ENCODE measurements at places on chromosomes 1 and 21. TPM values are rescaled to one million over a fixed set of nuclear protein-coding genes. Genes with fewer than 3 reads are reported as not detected.

GRCh38 chr1:110228381-110228780 is 18.3 kb downstream of the KCNC4 start:
- DNase-seq = no peak

GRCh38 chr1:6249739-6250689 is 6.0 kb downstream of the HES3 start:
- DNase-seq = no peak

GRCh38 chr1:242754926-242755325 is 230.4 kb upstream of the PLD5 start:
- DNase-seq = no peak

DNA sequence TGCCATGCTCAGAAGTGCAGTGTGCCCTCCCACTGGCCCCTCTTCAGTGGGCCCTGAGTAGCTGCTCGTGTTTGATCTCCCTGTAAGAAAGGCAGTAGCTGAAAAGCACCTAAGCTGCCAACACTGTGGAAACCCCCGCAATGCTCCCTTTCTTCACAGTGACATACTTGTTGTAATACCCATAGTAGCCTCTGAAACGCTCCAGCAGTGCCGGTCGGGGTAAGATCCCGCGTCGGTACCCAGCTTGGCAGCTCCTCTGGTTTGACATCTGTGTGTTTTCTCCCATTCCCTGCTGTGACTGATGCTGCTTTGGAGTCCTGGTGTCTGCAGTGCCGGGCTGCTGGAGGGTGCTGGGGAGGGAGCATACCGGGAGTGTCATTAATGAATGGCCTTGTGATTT is 3.6 kb downstream of the CHAF1B start:
- no peak for DNase-seq

DNA sequence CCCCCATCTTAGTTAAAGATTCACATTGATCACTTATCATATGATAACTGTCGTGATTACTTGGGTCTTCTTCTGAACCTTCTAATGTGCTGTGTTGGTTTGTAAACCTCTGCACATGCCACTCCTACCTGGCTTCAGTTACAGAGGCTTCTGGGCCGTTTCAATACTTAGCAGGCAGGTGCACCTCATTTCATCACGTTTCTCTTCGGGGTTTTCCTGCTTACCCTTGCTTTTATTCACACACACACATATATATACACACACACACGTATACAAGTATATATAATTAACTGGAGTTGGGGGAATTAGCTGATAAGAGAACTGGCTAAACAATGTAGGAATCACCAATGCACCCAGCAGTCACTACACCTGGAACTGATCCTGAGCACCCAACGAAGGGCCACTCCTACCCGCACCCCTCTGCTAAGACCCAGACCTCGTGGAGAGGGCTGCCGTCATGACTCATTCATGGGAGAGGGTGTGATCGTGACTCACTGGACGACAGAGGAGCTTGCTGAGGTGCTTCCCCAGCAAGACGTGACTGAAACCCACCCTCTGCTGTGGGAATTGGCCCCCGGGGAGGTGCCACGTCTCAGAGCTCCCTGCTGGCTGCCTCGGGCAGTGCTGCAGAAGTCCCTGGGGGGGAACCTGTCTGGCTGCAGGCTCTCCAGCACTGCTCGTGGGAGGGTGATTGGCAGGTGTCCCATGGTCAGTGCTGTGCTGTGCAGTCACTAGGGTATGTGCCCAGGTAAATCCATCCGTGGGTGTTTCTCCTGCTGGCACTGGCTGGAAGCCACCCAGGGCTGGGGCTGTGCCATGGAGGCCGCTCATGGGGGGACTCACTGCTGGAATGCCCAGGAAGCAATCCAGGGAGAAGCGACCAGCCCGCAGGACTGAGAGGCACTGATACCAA is 166.6 kb downstream of the DYRK1A start:
- DNase-seq = no peak

- no peak for DNase-seq
These were observed 5.6 kb upstream of the RD3 start for GRCh38 chr1:211497489-211498045.

GRCh38 chr1:50611675-50612074 is 188.4 kb upstream of the DMRTA2 start:
- no peak for DNase-seq

DNA sequence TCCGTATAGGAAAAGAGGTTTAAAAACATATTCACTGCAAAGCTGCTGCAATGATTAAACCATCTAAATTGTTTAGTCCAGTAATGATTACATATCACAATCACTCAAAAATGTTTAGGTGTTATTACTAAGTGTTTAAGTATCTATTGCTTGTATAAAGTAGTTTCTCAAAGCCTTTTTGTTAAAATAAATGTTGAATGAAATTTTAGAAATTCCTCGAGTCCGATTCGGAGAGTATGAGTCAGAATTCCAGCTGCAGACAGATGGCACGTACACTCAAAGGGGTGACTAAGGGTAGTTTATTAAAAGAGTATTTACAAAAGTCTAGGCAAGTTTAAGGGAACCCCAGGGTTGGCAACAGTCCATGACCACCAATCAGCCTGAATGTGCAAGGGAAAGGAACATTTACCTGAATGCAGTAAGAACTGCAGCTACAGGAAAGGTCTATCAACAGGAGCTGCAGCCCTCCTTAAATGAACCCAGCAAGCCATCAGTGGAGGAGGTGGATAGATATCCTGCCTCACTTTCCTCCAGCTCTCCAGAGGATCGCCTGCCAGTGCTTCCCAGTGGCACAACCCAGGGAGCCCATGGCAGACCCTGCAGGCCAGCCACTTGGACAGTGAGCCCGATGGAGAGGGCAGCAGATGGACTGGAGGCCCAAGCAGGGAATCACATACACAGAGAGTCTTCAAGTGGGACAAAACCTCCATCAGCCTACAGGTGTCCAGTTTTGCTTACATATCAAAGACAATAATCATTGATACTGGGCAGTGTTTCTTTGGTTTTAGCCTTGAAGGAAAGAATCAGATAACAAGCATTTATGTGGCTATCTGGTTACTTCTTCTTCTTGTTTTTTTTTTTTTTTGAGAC is 92.1 kb upstream of the SLC44A3 start:
- no peak for DNase-seq

GRCh38 chr1:20448671-20449071 is 37.3 kb downstream of the CAMK2N1 start:
- no peak for DNase-seq

GRCh38 chr1:43387976-43388599 is 1.5 kb downstream of the MED8 start:
- DNase-seq = no peak

DNA sequence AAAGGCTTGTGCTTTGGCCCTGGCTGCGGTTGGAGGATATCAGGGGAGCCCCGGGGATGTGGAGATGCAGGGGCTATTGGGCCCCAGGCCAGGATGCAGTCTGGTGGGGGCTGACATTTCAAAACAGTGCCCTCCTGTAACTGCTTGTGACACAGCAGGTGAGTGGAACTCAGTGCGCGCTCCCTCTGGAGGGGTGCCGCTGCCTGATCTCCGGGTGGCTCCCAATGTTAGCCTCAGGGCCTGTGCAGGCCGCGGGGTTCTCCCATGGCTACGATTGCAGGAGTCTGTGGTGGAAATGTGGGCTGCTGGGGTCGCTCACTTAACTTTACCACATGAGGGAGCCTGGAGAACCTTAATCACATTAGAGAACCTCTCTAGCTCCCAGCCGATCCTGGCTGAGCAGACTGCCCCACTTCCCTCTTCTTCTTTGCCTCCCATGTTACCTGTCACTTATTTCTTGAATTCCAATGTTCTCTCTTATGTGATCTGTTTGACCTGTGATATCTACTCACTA is 163.2 kb downstream of the FMN2 start:
- DNase-seq = no peak

DNA sequence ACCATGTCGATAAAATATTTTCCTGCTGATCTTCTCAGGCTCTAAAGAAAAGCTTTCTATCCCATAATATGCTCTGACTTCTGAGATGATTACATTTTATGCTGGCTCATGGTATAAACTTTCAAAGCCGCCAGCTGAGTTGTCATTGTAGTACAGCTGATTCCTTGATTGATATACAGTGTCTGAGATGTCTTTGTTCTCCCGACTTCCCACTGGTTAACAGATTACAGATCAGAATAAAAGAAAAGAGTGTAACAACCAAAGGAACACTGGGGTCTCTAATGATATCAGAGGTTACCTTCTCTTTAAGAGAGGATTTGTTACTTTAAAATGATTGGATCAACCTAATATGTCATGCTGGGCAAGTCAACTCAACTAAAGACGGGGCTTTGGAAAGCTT is 485.4 kb upstream of the LRRC7 start:
- DNase-seq = no peak

DNA sequence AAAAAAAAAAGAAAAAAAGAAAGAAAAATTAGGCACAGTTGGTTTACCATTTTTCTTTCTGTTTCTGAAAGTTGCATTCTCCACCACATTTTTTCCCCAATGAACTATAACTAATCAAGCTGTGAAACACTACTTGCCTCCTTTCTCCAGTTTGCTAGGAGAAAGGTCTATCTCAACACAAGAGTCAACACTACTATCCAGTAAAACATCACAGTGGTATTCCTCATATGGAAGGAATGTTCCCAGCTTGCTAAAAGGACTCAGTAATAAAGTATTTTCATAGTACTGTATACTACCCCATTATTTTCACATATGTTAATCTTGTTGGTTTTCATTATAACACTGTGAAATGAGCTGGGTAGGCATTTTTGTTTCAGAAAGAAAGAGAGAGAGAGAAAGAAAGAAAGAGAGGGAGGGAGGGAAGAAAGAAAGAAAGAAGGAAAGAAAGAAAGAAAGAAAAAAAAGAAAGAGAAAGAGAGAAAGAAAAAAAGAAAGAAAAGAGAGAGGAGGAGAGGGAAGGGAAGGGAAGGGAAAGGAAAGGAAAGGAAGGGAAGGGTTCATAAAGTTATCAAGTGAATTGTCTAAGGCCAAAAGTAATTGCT is 7.9 kb downstream of the PTGER3 start:
- DNase-seq = no peak

GRCh38 chr1:232184561-232185530 is 445.1 kb downstream of the SIPA1L2 start:
- no peak for DNase-seq

- DNase-seq = no peak
These were observed 77.7 kb downstream of the SLC16A1 start for GRCh38 chr1:112878321-112878720.

DNA sequence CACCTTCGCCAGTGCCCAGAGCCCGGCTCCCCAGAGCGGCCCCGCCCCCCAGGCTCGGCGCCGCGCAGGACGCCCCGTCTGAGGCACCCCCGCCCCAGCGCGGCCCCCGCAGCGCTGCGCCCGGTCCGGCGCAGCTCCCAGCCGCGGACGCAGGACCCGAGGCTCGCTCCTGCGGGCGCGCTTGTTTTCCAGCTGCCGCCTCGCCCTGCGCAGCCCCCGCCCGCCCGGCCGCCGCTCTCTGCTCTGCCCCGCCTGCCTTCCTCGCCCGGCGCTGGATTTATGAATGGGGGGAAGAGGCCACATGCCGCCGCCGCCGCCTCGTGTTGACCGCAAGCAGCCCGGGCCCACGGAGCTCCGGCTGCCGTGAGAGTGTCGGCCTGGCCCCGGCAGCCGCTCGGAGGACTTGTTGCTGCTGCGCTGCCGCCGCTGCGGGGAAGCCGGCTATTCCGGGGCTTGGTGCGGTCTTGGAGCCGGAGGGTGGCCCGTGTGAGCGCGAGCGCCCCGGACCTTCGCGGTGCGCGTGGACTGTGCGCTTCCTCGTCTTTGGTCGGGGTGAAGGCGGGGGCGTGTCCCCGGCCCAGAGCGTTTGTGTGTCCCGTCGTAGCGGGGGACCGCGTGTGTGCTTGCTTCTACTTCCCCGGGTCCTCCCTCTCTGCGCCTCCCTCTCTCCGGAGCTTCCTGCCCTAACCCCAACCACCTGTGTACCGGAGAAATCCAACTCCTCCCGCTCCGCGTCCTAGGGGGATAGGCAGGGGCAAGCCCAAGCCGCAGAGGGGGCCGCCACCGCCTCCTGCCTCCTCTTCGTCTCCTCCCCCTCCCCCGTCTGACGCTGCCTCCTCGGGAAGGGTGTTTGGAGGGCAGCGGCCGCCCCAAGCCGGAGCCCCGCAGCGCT is 736 bp downstream of the KCNC4 start:
- DNase-seq = peak; percentile 63

DNA sequence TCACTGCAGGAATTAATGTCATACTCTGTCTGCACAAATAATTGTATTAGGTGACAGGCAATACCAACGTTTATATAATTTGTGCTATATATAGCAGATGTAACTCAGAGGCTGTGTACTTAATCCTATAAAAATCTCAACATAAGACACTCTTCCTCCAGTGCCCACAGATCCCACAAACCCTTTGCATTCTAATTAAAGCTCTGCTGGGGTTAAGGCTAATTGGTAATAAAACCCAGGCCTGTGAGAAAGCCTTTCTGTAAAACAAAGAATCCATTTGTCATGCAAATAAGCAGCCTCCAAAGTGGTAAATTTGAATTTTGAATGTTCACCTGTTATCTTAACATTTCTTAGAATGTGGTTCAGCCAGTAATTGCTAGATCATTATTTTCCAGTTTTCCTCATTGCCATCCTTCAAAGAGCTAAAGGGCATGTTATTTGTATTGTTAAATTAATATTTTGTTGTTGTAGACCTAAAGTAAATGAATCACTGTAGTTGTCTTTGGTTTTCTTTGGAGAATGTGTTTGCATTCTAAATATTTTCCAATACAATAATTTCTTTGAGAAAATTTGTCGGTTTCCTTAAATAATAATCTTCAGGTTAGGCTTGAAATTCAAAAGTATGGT is 46.3 kb upstream of the PRDX6 start:
- DNase-seq = no peak

DNA sequence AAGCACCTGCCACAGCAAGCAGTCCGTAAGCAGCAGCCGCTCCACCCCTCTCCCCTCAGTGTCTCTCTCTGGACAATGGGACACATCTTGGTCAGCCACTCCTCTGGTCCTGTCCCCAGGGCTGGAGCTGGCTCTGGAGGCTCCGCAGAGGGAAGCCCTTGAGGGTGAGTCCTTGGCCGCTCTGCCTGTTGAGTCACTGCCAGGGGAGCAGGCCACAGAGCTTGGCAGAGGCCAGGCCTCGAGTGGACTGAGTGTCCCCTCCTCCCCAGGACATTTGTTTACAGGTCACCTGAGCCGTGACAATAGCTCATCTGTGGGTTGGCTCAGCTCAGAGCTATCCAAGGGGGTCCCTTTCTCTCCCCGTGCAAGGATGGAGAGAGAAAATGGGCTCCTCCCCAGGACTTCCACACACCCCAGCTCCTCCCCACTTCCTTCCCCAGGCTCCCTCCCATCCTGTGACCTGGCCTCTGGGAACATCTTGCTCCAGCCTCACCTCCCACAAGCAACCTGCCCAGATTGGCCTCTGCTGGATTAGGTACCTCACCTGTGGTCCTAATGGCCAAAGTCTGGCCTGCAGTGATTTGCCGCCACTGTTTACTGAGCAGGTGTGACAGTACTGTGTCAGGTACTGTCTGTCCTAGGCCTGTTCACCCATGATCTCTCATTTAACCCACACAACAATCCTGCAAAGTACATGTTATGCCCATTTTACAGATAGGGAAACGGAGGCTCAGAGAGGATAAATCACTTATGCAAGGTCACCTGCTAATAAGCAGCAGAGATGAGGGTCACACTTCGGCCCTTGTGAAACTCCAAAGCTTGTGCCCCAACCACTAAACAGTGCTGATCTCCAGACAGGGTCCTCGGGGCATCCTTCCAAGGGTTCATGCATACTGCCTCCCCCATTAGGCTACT is 4.8 kb downstream of the FAM131C start:
- DNase-seq = no peak

NCAM2 gene
- total RNA-seq = not detected

PROK1 gene
- not detected for total RNA-seq

SESN2 gene
- total RNA-seq = 11.7 TPM

NUP210L gene
- 0.04 TPM for total RNA-seq

REN gene
- total RNA-seq = not detected

TAL1 gene
- total RNA-seq = not detected

PROX1 gene
- total RNA-seq = 0.15 TPM

MPZ gene
- 5.2 TPM for total RNA-seq

RUNX3 gene
- total RNA-seq = 125 TPM

PRR9 gene
- not detected for total RNA-seq
